Uterus (tissue), 4 donors: ENCODE measurements at places on chromosomes 7 and 10.

- no peaks in the 10 kb centered on the region for H3K4me1 ChIP-seq
- no peak overlapping the region for H3K4me3 ChIP-seq
- no peaks in the 10 kb centered on the region for H3K27me3 ChIP-seq
- H3K27ac ChIP-seq: no peak overlapping the region
- H3K36me3 ChIP-seq: no peaks in the 10 kb centered on the region
Observed at GRCh38 chr10:26725837-26726727, 28.6 kb downstream of the PDSS1 start.

DNA sequence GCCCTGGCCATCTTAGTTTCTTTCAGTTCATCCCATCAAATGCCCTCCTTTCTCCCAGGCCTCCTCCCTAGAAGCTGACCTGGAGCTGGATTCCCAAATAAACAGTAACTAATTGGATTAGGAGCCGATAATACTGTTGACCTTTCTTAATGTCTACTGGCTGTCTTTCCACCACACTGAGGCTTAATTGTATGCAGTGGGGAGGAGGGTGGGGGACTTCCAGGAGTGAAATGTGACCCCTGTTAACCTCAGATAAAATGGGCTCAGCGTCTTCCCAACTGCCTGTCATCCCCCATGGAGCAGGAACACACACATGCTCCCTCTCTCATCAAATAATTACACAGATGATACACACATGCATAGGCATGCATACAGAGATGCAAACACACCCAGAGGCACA is 53.7 kb upstream of the LBX1 start:
- no peak overlapping the region for H3K27ac ChIP-seq
- peaks cover 6% of the 10 kb centered on the region for H3K27me3 ChIP-seq
- DNase-seq: no peak
- H3K4me1 ChIP-seq: no peaks in the 10 kb centered on the region
- no peaks in the 10 kb centered on the region for H3K36me3 ChIP-seq

GRCh38 chr10:22712956-22713852 is 1.2 kb downstream of the PIP4K2A start:
- H3K4me3 ChIP-seq: peak overlapping the region; percentile 71
- no peaks in the 10 kb centered on the region for H3K4me1 ChIP-seq
- peak; percentile 24 for DNase-seq
- H3K36me3 ChIP-seq: no peaks in the 10 kb centered on the region
- H3K27me3 ChIP-seq: no peaks in the 10 kb centered on the region
- peak overlapping the region; percentile 83 for H3K27ac ChIP-seq

DNA sequence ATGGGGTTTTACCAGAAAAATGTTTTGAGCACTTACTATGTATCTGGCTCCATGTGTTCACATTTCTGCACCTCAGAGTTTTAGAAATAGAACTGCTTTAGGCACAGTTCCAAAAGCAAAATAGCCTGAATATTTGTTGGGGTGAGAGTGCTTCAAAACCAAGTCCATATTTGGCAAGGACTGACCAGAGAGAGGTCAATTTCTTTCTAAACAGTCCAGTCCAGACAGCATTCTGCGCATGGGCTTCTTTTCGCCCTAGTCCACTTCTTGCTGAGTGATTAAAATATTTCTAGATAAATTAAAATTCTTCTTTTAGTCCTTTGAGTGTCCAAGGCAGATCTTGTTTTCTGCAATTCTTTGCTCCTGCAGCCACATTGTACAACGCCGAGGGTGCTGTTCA is 427.0 kb downstream of the PHTF2 start:
- no peak overlapping the region for H3K27ac ChIP-seq
- no peaks in the 10 kb centered on the region for H3K4me1 ChIP-seq
- H3K36me3 ChIP-seq: no peaks in the 10 kb centered on the region
- H3K27me3 ChIP-seq: no peaks in the 10 kb centered on the region
- DNase-seq: no peak

- no peaks in the 10 kb centered on the region for H3K4me1 ChIP-seq
- peak; percentile 67 for DNase-seq
- H3K36me3 ChIP-seq: no peaks in the 10 kb centered on the region
- peak overlapping the region; percentile 33 for H3K4me3 ChIP-seq
- no peak overlapping the region for H3K27ac ChIP-seq
Observed at GRCh38 chr7:64463636-64464375, 99.1 kb downstream of the ZNF680 start.

DNA sequence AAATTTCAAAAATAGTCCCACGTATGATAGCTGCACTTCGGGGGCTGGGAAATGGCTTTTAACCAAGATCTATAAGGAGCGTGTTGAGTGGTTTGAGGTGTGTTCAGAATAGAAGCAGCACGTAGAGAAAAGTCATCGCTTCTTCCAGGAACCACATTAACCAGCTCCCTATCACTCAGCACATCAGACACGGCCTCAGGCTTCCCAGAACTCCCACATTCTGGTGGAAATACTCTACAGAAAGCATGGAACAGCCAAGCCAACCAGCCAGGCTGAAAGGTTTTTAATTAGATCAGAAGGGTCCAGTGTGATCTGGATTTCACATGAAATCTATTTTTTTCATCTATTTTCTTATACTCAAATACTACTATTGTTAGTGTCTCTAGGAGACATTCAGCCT is 231.5 kb upstream of the NRP1 start:
- no peaks in the 10 kb centered on the region for H3K36me3 ChIP-seq
- no peak overlapping the region for H3K27ac ChIP-seq
- H3K27me3 ChIP-seq: no peaks in the 10 kb centered on the region
- no peak overlapping the region for H3K4me3 ChIP-seq
- DNase-seq: no peak

DNA sequence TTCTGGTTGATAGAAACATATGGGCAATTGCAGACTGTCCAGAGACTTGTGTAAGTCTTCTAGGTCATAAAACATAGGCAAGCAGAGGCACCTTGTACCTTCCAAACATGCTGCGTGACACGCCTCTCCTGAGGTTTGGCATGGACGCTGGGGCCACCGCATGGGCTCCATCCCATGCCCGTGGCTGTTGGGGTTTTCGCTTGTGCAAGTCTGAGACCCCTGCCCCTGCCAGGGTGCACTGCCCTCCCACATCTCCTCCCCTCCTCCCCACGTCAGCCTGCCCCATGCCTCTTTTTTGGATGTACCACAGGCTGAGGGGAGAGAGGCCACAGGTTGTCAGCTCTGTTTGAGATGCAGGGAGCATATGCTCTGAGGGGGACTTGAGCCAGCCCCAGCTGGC is 19.0 kb downstream of the EIF3B start:
- no peaks in the 10 kb centered on the region for H3K36me3 ChIP-seq
- no peak overlapping the region for H3K27ac ChIP-seq
- no peak for DNase-seq
- H3K4me3 ChIP-seq: no peak overlapping the region
- no peaks in the 10 kb centered on the region for H3K4me1 ChIP-seq

- H3K27ac ChIP-seq: no peak overlapping the region
- H3K27me3 ChIP-seq: no peaks in the 10 kb centered on the region
- H3K4me1 ChIP-seq: no peaks in the 10 kb centered on the region
- DNase-seq: no peak
- H3K36me3 ChIP-seq: no peaks in the 10 kb centered on the region
Observed at GRCh38 chr7:42758124-42758523, 153.7 kb downstream of the C7orf25 start.

GRCh38 chr7:101486433-101487104 is 123.9 kb downstream of the COL26A1 start:
- peak overlapping the region; percentile 12 for H3K27ac ChIP-seq
- H3K4me1 ChIP-seq: no peaks in the 10 kb centered on the region

- H3K4me1 ChIP-seq: peaks cover 4% of the 10 kb centered on the region
- H3K27ac ChIP-seq: peak overlapping the region; percentile 71
- no peaks in the 10 kb centered on the region for H3K27me3 ChIP-seq
Observed at GRCh38 chr10:72802332-72802731, 91.2 kb upstream of the OIT3 start.

DNA sequence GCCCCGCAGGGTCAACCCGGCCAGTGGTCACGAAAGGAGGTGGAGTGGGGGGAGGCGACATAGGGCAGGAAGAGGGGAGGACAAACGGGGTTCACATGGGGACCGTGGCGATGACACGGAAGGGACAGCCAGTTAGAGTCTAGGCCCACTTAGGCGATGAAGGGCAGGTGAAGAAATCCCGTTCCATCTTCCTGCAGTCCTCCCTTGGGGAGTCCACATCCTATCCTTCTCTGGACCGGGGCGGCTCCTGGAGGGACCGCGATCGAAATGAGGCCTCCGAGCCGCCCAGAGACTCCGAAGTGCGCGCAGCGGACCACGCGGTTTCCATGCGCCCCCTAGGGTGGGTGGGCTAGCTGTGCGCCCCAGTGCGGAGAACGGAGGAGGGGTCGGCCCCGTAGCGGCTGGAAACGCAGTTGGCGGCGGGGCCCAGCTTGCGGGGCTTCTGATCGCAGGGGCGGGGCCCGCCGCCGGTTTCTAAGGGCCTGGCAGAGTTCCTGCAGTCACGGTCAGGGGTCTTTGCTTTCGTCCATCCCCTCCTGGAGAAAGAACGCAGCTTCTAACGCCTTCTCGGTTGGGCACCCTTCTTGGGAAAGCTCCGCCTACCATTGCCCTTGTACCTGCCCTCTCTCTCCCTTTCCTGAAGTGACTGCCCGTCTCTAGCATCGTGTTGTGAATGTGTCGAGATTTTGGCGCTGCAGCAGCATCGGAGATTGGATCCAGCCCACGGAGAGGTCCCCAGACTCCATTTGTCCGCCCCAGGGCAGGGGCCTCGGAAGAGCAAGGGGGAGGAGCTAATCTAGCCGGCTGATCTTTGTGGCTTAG is 17.9 kb upstream of the TMEM225B start:
- peak overlapping the region; percentile 47 for H3K4me3 ChIP-seq
- peak; percentile 35 for DNase-seq
- H3K4me1 ChIP-seq: no peaks in the 10 kb centered on the region
